Activated CD4-positive, CD25-positive, alpha-beta regulatory T cell treated with anti-CD3 and anti-CD28 coated beads, Interleukin-2, amount 50 U/mL, for 16 hours (primary cell): ENCODE measurements at places on chromosomes 5 and 9.

GRCh38 chr5:132681476-132681831 is 7.7 kb downstream of the IL4 start:
- DNase-seq = no peak

- no peak for DNase-seq
Observed at GRCh38 chr5:1537603-1538154, 13.9 kb upstream of the LPCAT1 start.

GRCh38 chr9:21015129-21015815 is 16.2 kb downstream of the HACD4 start:
- DNase-seq = no peak

- no peak for DNase-seq
Observed at GRCh38 chr5:136269973-136270372, 77.0 kb upstream of the SMIM32 start.

- no peak for DNase-seq
Observed at GRCh38 chr9:133828338-133828997, 90.3 kb upstream of the SARDH start.

DNA sequence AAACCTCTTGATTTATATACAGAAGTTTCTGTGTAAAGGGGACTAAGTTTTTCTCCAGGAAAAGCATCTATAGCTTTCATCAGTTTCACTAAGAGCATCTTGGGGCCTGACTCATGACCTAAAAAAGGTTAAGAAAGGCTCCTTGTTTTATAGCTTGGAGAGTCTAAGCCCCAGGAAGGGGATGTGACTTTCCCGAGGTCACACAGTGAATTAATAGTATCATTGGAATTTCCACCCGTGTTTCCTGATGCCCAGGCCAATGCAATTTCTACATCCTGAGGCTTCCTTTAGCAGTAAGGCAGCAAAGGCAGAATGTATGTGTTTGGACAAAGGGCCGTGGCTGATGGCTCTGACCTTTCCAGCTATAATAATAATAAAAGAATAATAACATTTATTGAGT is 8.6 kb downstream of the MORN5 start:
- no peak for DNase-seq

DNA sequence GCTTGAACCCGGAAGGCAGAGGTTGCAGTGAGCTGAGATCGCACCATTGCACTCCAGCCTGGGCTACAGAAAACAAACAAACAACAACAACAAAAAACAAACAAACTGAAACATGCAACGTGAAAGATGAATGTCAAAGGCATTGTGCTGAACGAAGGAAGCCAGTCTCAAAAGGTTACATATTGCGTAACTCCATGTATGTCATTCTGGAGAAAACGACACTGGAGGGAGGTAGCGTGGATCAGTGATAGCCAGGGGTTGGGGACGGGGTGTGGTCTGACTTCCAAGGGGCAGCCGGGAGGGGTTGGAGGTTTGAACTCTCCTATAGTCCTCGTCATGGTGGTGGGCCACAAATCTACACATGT is 12.1 kb upstream of the WDR5 start:
- DNase-seq = no peak

GRCh38 chr5:58407042-58407719 is 52.7 kb downstream of the PLK2 start:
- DNase-seq = no peak

- no peak for DNase-seq
Observed at GRCh38 chr9:92440751-92441046, 16.4 kb upstream of the OMD start.

- no peak for DNase-seq
Observed at GRCh38 chr9:27683181-27683580, 109.9 kb upstream of the C9orf72 start.
